ENCODE measurements at places on chromosomes 5 and 9.

DNA sequence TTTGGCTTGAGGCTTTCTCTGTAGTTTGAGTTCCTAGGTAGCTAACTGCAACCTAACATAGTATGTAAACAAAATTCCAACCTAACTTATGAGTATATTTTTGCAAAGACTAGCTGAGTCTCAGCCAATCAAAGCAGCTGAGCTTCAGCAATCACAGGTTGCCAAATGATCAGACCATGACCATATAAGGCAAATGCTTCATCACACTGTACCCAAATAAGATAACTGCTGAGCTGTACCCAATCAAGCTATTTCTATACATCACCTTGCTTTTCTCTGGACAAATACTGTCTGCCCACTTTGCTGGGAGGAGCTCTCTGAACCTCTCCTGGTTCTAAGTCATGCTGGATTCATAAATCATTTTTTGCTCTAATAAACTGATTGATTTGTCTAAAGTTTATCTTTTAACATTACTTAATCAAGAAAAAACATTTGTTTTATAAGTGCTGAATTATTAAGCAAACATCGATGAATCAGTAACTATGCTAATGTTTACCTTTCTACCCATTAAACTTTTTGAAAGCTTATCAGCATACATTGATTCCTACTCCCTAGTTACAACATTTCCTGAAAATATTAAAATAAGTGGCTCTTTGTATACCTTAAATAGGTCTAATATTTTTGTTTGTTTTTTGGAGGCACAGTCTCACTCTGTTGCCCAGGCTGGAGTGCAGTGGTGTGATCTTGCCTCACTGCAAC is 129.7 kb upstream of the PCA3 start:
- peak; percentile 76 for DNase-seq

DNA sequence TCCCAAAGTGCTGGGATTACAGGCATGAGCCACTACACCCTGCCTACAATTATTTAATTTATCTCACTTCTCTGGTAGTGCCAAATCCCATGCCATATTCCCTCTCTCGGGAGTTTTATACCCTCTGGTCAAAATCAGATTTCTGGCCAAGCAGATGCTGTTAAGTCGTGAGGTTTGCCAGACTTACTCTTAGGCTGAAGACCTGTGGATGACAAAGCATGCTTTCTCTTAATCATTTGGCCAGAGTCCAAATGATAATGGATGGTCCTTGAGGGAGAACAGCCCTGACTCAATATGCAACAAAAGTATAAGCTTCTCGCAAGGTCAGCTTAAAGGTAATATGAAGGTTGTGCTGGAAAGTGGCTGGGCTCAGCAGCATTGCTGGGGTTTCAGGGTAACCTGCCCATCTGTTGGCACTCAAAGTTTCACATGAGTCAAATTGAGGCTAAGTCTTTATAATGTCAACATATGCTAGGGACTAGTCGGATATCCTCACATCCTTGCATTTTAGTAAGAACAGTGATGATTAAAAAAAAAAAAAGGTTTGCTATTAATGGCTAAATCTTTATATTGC is 280.1 kb downstream of the KIF4B start:
- no peak for DNase-seq

DNA sequence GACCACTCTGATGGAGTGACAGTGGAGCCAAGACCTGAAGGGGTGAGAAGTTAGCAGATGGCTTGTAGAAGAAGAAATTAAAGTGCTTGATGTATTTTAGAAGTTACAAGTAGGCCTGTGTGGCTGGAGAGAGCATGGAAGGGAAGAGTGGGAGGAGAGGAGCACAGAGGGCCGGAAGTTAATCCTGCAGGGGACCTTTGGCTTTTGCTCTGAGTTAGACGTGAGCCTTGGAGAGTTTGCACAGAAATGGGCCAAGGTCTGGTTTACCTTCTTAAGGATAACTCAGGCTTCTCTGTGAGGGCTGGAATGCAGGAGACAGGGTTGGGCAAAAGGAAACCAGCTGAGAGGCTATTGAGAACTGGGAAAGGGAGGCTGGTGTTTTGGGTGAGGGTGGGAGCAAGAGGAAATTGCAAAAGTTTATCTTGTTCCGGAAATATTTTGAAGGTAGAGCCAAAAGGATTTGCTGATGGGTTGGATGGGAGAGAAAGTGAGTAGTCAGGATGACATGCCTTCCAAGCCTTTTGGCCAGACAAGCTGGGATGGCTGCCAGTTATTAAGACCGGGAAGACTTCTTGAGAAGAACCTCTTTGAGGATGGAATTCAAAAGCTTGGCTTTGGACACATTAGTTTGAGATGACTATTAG is 17.5 kb upstream of the F2RL1 start:
- peak; percentile 98 for DNase-seq

- no peak for DNase-seq
These were observed 78.7 kb upstream of the TYRP1 start for GRCh38 chr9:12614488-12614887.

DNA sequence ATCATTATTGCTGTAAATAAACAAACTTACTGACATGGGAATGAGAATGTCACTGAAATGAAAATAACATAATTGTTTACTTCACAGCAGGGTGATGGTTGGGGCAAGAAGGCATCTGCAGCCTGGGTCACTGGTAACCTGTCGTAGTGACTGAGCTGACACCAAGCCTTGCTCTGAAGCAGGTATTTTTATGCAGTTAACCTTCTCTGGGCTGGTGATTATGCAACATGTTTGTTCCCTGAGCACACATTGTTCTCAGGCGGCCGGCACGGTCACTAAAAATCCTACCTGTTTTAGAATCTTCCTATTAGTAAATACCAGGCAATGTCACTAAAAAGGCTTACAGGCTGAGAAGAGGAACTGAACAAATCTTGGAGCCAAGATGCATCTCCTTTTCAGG is 157.7 kb upstream of the NR3C1 start:
- DNase-seq, result no peak

GRCh38 chr9:22342491-22343217 is 104.0 kb upstream of the DMRTA1 start:
- DNase-seq, result peak; percentile 55

GRCh38 chr9:134986957-134987356 is 69.2 kb upstream of the FCN1 start:
- DNase-seq, result no peak

- DNase-seq, result no peak
These were observed 169.7 kb downstream of the ZDHHC21 start for GRCh38 chr9:14523545-14523944.

DNA sequence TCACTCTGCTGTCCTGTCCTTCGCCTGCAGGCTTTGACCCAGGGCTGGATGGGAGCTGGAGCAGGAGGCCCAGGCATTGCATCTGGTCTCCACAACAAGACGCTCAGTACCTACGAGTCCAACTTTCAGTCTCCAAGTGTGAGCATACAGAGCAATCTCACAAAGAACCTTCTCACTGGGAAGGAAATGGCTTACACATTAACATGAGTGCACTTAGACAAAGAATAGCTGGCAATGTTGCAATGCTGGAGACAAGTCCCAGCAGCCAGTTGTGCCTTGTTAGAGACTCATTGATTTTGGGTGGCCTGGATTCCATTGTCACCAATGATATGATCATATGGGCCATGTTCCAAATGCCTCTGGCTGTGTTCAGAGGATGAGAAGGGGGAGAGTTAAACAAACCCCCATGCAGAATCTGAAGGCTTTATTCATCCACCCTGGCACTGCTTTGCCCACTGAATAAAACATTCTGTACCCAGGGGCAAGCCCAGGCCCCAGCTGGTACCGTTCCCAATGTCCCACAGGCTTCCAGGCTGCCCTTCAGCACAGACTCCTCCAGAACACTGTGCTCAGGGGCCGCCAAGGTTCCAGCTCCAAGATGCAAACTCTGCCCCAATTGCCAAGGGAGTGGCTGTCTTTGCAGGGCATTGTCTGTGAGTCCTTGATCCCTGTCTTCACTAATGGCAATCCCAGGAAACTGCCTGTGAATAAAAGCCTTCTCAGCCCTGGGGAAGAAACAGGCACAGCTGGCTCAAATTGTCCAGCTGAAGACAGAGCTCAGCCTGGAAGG is 185.5 kb downstream of the HSD17B3 start:
- no peak for DNase-seq

DNA sequence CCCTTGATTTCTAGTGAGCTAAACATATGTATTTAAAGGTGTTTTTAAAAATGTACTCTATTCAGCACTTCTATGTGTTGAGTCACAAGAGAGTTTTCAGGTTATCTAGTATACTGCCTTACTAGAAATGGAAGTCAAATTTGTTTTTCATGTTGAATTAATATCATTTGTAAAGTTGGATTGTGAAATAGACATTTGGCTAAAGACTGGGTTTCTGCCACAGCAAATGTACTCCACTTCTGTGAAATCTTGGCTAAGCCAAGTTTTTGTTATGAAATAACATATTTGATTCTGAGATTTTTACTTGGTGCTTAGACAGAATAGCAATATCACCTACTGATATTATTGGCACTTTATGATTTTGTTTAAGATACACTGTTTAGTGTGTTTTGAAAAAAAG is 106.0 kb downstream of the CWC27 start:
- peak; percentile 69 for DNase-seq

- peak; percentile 72 for DNase-seq
These were observed 19.6 kb upstream of the RNF20 start for GRCh38 chr9:101514071-101514470.

GRCh38 chr5:31062902-31063580 is 130.4 kb upstream of the CDH6 start:
- DNase-seq, result no peak

DNA sequence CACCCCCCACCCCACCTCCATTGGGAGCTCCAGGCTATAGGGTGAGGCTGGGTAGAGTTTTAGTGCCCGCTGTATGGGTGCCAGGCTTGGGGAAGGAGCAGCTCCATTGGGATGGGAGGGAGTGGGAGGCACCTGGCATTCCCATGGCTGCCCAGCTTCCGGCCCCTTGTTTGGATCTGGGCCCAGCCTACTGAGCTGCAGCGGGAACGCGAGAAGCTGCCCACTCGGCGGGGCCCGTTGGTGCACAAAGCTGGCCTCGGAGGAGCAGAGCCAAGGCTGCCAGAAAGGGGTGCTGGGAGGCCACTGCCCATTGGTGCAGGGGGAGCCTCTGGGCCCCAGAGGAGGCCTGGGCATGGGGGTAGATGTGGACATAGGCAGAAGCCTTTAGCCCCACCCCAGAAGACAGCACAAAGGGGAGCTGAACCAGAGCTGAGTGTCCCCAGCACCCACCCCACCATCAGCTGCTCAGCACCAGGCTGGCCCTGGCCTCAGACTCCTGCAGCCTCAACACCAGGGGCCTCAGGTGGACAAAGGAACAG is 4.4 kb downstream of the LCN9 start:
- DNase-seq, result no peak

- no peak for DNase-seq
These were observed 12.6 kb upstream of the ASPN start for GRCh38 chr9:92494856-92495255.

GRCh38 chr5:171867786-171868185 is 82.2 kb downstream of the SMIM23 start:
- DNase-seq, result no peak

DNA sequence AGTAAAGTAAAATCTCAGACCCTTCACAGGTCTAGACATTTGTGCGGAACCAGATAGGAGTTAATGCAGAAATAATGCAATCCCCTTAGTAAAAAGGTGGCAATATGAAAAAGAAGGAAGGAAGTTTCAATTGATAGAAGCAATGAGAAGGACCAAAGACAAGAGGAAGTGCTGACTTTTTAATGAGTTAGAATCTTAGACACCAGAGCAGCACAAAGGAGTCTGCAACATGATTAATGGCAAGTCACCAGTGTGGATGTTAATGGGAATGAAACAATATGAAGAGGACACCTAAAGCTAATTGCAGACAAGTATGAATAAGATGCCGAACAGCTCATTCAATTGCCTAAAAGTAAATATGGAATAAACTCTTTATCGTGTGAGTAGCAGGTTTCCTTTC is 50.9 kb downstream of the MEGF9 start:
- DNase-seq, result no peak

GRCh38 chr9:32584784-32585183 is 11.8 kb upstream of the NDUFB6 start:
- DNase-seq, result peak; percentile 19

DNA sequence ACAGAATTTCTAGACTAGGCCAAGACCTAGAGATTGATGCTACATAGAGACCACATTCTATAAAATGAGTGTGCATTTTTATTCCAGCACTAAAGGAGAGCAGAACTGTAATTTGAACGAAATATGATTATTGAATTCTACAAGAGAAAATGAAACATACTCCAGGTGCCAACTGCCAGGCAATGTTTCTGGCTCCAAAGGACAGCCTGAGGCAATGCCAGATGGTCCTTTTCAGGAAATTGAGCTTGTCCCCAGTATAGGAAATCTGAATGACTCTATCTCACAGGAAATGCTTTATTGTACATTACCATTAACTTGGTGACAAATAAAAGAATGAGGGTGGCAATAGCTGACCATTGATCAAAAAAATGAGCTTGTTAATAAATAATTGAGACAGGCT is 28.8 kb upstream of the RASGRF2 start:
- DNase-seq, result no peak

DNA sequence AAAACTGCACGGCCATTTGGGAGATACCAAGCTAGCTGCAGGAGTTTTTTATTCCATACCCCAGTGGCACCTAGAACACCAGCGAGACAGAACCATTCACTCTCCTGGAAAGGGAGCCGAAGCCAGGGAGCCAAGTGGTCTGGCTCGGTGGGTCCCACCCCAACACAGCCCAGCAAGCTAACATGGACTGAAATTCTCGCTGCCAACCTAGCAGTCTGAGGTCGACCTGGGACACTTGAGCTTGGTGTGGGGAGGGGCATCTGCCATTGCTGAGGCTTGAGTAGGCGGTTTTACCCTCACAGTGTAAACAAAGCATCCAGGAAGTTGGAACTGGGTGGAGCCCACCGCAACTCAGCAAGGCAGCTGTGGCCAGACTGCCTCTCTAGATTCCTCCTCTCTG is 108.9 kb upstream of the CHD1 start:
- DNase-seq, result no peak

GRCh38 chr5:122114501-122114900 is 14.8 kb upstream of the ZNF474 start:
- no peak for DNase-seq

GRCh38 chr5:13249854-13250253 is 694.6 kb downstream of the DNAH5 start:
- DNase-seq, result peak; percentile 0

DNA sequence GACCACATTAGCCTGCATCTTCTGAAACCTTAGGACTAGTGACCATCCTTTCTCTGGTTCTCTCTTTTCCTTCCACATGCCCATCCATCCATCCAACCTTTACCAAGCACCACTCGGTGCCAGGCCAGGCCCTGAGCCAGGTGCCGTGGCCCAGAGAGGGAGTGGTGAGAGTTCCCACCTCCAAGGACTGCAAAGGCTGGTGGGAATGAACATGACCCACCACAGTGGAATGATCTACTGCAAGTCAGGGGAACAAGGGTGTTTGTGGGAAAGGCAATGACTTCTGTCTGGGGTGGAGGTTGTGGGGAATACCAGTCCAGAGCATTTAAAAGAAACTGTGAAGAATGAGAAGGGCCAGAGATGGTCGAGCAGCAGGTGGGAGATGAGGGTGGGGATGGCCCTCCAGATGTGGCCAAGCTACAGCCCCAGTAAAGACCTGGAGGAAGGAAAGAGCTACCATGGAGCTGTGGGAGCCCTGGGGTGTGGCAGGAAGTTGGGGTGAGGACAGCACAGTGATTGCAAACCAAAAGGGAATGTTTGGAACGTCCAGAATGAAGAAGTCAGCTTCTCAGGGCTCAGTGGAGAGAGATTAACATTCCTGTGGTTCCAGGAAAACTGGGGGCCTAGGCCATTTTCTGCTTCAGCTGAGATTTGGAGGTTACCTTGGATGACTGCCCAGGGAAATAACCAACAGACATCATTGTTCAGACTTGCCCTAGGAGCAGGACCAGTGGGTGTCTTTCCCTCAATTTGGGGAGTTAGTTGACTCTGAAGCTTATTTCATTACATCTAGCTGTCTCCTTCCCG is 30.7 kb upstream of the CORO2A start:
- peak; percentile 99 for DNase-seq

All from fibroblast of the aortic adventitia (primary cell).